RKO (cell line): ENCODE measurements at places on chromosomes 6 and 20.

DNA sequence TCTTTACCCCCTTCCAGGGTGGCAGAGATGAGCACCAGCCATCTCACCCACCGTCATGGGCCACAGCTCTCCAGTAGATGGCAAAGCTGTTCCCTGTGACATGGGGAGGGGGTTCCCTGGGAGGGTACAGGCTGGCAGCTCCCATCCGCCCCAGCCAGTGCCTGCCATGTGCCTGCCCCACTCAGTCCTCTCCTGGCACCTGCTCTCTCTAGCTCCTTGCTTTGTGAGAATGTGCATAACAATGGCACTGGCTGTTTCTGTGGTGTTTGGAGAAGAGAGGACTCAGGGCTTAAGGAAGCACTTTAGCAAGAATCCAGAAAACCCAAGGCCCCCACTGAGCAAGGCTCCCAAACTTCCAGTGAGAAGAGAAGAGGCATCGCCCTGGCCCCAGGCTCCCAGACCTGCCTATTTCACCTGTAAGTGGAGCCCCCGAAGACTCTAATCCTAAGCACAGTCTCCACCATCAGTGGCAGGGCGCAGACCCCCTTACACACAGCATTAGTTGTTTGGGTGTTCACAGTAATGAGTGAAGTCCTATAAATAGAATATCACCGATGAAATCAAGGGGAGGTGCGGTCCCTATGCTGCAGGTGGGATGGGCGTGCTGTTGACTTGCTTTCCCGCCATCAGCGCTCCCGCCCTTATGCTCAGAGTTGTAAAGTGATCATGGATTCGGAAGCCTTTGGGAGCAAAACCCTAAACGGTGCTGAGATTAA is 110.2 kb downstream of the AGPAT4 start:
- no peak for DNase-seq

DNA sequence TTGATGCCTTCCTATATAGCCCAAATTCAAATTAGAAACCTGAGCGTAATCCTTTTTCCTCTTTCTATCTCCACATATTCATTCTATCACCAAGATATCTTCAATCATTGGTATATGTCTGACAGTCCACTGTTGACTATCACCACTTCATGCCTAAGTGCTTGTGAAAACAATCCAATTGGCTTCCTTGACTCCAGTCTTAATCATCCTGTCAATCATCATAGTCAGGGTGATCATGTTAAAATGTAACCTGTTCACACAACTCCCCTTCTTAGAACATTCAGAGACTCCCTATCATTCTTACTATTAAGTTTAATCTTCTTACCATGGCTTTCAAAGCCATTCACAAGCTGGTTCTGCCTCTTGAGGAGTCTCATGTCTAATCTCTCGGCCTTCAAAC is 616.7 kb downstream of the PHF3 start:
- no peak for DNase-seq

DNA sequence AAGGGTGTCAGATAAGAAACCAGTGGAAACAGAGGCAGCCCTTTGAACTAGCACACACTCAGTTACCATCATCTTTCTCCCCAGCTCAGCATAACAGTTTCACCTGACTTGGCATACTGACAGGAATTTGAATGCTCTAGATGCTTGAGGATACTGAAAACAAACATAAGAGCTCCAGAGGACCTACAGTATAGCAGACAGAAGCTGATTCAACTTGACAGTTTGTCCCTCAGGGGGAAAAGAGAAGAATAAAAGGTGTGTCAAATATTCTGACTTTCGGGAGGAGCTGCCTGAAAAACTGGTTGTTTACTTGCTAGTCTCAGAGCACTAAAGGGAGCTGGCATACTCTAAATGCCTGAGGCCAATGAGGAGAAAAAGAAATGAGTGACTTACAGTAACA is 35.1 kb downstream of the EYS start:
- DNase-seq: no peak

DNA sequence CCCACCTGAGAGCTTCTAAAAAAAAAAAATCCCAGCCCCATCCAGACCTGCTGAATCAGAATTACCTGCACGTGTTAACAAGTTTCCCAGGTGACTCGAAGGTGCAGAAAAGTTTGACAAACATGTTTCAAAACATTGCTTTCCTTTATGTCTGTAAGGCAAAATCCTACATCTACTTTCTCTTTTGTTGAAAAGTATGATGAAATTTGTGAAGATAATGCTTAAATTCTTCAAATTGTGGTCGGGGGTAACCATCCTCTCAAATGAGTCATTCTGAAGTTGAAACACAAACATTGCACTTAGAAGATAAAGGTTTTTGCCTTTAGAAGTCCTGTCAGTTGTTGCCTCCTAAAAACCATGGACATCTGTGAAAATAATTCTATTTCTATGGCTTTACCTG is 429.7 kb downstream of the EPHA7 start:
- DNase-seq: no peak

DNA sequence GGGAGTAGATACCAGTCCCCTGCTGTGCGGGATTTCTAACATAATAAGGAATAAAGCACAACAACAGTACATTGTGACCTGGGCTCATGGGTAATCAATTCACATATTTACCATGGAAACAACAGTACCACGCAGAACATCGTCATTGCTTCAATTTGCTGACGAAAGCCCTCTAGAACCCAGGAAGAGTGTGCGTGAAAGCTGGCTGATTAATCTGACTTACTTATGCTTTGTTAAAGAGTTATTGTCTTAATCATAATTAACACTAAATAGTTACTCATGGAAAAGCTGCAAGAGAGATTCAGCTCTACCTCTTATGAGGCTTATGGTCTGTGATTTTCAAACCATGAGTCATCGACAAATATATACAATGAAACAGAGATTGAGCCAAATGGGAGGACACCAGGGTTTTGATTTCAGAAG is 644.3 kb upstream of the AGPAT4 start:
- DNase-seq: peak; percentile 38

- DNase-seq: peak; percentile 51
These were observed 38.6 kb downstream of the SLC2A4RG start for GRCh38 chr20:63778034-63778752.

DNA sequence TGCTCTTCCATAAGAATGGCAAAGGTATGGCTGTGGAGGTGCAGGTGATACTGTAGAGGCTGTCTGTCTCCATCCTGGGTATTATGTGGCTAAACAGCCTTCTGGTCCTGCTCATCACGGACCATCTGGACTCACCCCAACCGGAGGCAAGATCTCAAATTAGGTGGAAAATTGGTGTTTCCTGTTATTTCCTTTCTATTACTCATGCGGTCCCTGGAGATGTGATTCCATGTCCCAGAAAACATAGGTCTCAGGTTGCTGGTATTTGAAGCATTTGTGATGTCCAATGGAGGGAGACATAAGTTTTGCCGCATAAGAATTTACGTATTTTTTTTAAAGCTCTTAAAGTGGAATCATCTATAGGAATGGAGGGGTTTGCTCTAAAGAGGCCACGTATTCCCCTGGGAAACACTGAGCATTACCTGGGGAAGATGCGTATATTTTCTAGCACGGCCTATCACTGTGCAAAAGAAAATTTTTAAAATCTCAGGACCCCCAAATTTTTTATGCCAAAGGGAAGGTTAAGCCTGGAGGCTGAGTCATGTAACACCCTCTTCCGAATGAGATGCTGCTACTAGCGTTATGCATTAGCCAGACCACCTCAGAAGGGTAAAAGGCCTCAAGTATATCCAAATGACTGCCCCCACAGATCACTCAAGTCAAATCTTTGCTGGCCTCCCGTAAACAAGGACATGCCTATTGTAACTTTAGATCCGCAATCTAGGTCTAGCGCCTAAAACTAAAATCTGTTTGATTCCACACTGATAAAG is 22.4 kb upstream of the PBOV1 start:
- no peak for DNase-seq

GRCh38 chr20:33655164-33655563 is 7.0 kb upstream of the C20orf144 start:
- DNase-seq: no peak

GRCh38 chr20:2749343-2749950 is 51.0 kb downstream of the CPXM1 start:
- DNase-seq: no peak

GRCh38 chr6:31405996-31406395 is 2.6 kb downstream of the MICA start:
- DNase-seq: no peak

- no peak for DNase-seq
These were observed 584.0 kb downstream of the QKI start for GRCh38 chr6:163998496-163998895.

- DNase-seq: no peak
These were observed 54.5 kb upstream of the ARMC2 start for GRCh38 chr6:108793516-108794251.

GRCh38 chr6:29506446-29507067 is 18.8 kb upstream of the MAS1L start:
- DNase-seq: no peak

DNA sequence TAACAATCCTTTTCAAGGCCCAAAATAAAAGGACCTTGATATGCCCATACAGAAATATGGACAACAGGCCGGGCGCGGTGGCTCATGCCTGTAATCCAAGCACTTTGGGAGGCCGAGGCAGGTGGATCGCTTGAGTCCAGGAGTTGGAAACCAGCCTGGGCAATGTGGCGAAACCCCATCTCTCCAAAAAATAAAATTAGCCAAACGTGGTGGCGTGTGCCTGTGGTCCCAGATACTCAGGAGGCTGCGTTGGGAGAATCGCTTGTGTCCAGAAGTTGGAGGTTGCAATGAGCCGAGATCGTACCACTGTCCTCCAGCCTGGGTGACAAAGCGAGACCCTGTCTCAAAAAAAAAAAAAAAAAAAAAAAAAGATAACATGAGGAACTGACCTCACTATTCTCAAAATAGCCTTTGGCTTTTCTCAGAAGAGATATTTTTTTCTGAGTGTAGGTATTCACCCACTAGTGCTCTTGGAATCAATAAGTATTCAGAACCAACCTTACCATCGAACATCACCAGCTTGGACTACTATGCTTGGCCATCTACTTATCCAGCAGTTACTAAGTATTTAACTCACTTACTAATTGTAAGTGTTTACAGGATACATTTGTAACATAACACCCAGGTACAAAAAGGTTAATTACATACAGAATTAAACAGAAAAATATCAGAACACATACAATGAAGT is 99.2 kb downstream of the OR2B2 start:
- DNase-seq: no peak

- DNase-seq: no peak
These were observed 93.4 kb downstream of the QKI start for GRCh38 chr6:163507965-163508364.

GRCh38 chr6:170290296-170291128 is at the start of gene DLL1:
DLL1 (minus strand) TSS chr6:170291078; CDS start chr6:170290139, 939 bp downstream.
- peak; percentile 78 for DNase-seq

DNA sequence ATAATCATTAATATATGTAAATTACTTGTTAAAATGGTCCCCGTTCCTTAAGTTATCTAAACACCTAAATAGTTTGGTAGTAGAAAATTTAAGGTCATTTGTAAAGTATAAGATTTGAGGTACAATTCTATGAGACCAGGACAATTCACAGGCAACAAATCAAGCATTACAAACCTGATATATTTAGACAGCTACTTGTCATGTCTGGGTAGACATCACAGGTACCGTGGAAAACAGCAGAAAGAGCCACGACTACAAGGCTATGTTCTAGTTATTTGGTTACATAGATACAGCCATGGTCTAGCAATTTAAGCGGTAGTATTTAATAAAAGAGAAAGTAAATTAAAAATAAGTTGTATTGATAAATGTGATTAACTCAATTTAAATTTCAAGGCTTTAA is 393.1 kb upstream of the ID4 start:
- DNase-seq: no peak
